ENCODE measurements at places on chromosomes 5 and 9.

DNA sequence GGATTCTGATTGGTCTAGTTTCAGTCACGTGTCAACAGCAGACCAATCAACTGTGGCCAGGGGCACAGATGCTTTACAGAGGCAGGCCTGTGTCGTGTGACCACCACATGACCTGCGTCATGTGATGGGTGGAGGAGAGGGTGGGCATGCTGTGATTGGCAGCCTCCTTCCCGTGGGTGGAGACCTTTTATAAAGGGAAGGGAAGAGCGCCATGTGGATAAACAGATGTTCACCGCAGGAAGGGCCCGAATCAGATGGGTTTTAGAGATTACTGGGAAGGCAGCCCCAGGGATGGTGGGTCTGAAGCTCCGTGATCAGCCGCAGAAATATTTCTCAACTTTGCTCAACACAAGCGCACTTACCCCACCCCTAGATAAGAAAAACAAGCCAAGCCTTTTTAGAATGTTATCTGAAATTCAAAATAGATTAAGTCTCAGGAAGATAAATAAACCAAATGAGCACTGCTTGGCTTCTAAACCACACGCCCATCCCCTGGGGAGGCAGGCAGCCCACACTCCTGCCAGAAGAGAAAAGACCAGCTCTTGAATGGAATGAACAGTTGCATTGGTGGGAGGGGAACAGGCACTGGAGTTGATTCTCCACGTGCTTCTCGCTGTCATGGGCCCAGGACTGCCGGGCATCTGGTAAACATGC, 43.6 kb downstream of the ROPN1L start:
- peak; percentile 91 for DNase-seq

DNA sequence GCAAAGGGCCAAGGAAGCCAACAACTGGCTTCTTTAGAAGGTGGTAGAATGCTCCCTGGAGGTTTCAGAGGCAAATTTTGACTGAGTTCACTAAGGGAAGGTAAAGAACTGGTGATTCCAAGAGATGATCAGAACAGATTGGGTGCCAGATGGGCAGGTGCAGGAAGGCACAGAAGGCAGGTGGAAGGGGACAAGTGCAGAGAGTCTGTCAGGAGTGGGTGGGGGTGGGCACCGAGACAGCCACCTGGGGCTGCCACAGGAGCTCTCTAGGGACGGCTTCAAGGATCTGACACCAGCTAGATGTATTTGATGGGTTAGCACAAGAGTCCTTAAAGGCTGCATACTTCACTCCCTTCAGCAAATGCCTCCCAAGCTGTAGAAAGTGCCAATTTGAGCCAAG, 207.3 kb downstream of the PTTG1 start:
- no peak for DNase-seq

- DNase-seq = no peak
These were observed 101.1 kb downstream of the FGF18 start for GRCh38 chr5:171520300-171521174.

DNA sequence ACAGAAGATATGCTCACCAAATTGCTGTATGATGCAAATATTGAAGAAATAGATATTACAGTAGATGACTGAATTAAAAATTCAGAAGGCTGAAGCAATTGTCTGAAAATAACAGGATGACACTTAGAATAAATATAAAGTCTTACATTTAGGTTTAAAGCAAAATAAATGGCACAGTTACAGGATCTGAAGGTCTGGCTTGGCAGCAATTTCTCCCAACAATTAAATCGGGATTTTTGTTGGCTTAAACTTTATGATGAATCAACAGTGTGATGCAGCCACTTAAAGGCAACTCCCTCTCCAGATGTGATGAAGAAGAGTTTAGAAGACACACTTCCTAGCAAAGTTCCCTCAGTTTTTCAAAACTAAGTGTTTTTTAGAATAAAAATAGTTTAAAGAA, 80.5 kb downstream of the NREP start:
- peak; percentile 46 for DNase-seq

- peak; percentile 20 for DNase-seq
These were observed 759.3 kb upstream of the TYRP1 start for GRCh38 chr9:11933926-11934325.

GRCh38 chr5:55410845-55411244, 103.1 kb downstream of the MTREX start:
- DNase-seq = no peak

DNA sequence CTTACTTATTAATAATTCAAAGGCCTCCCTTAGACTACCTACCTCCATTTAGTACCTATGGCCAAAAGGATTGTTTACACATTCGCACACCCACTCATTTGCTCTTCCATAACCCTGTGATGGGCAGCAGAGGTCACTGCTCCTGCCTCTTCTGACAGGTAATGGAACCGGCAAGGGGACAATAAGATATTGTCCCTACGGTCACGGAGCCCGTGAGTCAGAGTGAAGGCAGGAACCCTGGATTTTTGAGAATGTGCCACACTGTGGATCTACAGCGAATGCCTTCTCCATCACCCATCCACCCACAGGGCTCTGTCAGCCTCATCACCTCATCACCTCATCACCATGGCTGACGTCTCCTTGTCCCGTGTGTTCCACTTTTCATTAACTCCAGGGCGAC, 132.3 kb downstream of the MYO10 start:
- no peak for DNase-seq

GRCh38 chr5:123807177-123807945, 295.4 kb downstream of the CSNK1G3 start:
- DNase-seq = no peak

DNA sequence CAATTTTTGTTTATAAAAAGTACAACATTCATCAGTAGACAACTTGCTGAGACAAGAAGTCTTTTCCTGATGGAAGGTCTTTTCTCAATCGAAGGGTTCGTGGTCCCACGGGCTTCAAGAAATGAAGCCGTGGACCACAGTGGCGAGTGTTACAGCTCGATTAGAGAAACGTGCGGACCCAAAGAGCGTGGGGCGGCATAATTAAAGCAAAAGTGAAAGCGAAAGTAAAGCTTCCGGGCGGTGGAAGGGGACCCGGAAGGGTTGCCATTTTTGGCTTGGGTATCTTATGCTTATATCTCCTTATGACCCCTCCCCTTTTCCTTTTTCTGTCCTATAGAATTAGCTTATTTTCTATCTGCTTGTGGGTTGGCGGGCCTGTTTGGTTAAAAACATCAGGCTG, 2309.4 kb upstream of the ACO1 start:
- no peak for DNase-seq

DNA sequence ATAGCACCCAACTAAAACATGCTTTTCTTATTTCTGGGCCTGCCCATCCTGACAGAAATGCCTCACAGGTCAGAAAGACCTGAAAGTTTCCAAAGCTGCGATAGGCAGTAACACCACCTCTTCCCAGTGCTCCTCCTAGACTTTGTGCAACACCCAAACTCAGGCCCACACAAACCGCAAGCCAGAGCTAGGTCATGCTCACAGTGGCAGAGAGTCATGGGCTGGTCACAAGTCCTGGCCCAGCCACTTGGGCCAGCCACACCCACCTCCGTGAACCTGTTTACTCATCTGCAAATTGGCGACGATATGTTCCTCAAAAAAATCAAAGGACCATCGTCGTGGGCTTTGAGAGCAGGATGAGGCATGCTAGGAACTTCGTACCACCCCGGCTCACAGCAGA, 44.0 kb upstream of the SLC25A51 start:
- DNase-seq = no peak
